Activated T-helper 9 cell treated with anti-CD3 and anti-CD28 coated beads, Interleukin-2, amount 50 U/mL, for 16 hours (primary cell): ENCODE measurements at places on chromosomes 6 and 20.
A peak's percentile ranks its signal among the peaks of the same experiment; 100 is the strongest.

GRCh38 chr6:76708641-76709331 is 636.3 kb upstream of the IMPG1 start:
- DNase-seq, result no peak

DNA sequence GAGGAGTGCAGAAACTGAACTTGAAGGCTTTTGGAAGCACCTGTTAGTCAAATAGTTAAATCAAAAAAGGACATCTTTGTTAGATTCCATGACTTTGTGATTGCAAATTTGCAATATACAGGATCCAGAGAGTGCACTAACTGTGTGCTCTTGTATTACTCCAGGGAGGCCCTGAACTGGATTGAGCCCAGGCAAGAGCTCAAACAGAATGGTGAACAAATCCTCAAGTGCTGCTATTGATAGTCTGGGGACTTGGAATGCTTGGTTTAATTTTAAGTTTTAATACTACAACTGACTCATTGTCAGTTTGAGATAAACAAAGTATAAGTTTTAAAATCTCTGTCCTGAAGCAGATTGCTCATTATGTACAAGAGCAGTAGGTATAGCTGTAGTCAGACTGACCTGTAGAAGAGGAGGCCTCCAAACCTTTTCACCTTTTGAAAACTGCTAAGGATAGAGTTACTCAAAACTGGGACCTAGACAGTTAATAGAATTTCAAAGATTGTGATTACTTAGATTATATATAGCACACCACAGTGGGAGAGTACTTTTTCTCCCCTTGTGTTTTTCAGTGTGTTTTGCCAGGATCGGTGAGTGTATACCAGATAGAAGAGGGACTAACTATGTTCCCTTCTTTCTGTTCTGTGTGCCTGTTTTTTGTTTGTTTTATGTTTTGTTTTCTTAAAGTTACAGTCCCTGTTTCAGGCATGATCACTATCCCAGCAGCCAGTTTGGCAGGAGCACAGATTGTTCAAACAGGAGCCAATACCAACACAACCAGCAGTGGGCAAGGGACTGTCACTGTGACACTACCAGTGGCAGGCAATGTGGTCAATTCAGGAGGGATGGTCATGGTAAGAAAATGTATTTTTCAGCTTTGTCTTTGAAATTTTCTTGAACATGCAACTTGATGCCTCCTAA is 18.3 kb downstream of the NFYA start:
- DNase-seq, result no peak

DNA sequence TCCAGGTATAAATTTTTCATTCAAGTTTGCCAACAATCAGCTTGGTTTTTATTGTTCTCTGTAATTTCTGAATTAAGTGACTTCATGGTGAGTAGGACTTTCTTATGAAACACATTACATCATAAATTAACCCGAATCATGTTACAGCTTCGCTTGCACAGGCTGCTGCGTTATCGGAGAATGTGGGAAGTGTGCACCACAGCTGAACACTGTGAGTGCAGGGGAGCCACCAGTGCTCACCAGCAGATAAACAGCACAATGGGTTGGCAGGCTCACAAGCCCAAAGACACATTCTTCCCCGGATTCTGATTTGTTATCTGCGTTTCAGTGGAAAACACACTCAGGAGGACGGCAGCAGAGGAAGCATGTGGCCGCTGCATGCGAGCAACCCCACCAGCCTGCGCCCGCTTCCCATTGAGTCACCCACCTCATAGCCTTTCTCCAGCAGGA is 121.1 kb downstream of the GMDS start:
- no peak for DNase-seq

- DNase-seq, result no peak
Observed at GRCh38 chr6:112806163-112806865, 459.2 kb downstream of the RFPL4B start.

DNA sequence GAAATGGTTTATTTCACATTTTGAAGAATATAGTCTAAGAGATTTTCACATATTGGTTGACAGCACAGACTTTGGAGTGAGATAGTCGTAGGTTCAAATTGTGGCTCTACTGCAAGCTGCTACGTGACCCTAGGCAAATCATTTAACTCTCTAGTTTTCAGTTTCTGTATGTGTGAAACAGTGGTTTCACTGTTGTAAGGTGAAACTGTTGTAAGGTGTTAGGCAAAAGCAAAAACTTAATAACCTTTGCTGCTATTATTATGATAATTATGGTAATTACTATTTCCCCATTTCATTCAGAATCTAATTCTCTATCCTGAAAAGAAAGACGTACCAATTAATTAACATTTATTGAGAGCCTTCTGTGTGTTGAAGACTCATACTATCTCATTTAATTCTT is 144.2 kb downstream of the REV3L start:
- DNase-seq, result no peak

DNA sequence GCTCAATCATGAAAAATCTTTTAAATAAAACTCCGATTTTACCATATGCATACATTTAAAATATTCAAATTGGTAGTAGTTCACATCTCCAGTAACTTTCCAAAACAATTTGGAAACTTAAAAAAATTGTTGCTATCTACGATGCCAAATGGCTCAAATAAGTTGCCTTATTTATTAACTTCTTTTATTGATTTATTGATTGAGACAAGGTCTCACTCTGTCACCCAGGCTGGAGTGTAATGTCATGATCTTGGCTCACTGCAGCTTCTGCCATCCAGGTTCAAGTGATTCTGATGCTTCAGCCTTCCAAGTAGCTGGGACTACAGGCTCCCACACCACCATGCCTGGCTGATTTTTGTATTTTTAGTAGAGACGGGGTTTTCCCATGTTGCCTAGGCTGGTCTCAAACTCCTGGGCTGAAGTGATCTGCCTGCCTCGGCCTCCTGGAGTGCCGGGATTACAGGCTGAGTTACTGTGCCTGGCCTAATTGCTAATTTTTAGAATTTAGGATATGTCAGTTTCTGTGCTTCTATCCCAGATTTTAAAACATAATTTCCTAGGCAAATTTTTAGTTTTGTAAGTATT is 12.9 kb downstream of the NKX2-4 start:
- DNase-seq, result no peak

- DNase-seq, result peak; percentile 51
Observed at GRCh38 chr6:235763-236360, 56.4 kb upstream of the DUSP22 start.

DNA sequence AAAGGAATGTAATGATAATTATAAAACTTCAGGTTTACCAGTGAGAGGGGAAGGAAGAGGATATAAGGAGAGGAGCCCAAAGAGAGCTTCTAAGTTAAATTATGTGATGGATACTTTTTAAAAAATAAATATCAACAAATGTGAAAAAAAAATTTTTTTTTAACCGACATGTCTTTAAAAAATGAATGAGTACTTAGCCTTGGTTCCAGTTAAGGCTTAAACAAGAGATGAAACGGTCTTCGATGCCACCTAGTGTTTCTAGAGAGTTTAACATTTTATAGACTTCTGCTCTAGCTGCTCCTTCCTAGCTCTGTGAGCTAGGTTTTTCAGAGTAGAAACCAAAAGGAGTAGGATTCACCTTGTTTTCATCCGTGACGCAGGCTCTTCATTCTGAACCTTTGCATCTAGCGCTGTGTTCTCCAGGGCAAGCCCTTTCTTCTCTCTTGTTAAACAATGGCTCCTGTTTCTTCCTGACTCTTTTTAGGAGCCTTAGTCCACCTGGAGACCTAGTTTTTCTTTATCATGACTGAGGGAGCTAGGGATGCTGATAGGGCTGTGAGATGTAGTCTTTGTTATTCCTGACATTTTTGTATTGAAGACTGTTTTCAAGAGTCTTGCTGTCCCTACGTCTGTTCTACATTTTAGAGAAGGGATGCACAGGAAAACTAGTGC is 42.4 kb upstream of the GNRH2 start:
- no peak for DNase-seq
